ENCODE measurements at places on chromosomes 3 and 15. TPM values are rescaled to one million over a fixed set of nuclear protein-coding genes. Genes with fewer than 3 reads are reported as not detected.

TOMM70 gene
- 29.6 TPM for total RNA-seq

GAP43 gene
- not detected for total RNA-seq

PLA1A gene
- 37.6 TPM for total RNA-seq

GRCh38 chr3:76352051-76352450 is 566.7 kb upstream of the ZNF717 start:
- no peak overlapping the region for H3K27ac ChIP-seq
- no peak for DNase-seq
- no peaks in the 10 kb centered on the region for H3K4me1 ChIP-seq
- H3K27me3 ChIP-seq: no peaks in the 10 kb centered on the region
- H3K4me3 ChIP-seq: no peak overlapping the region

DNA sequence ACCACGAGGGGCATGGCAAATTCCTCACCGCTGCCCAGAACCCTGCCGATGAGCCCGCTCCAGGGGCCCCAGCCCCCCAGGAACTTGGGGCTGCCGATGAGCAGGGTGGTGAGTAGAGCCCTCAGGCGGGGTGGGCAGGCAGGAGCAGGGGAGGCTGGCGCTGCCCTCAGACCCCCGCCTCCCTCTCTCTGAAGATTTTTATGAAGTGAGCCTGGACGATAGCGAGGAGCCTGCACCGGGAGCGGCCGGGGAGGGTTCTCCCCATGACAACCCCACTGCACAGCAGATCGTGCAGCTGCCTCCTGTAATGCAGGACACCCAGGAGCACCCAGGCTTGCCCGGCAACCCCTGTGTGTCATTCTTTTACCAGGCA is 56.7 kb upstream of the UBE2Q2 start:
- H3K27me3 ChIP-seq: peaks cover 6% of the 10 kb centered on the region
- H3K27ac ChIP-seq: no peak overlapping the region
- no peak for DNase-seq

GRCh38 chr3:19267040-19267439 is 118.7 kb downstream of the KCNH8 start:
- H3K4me3 ChIP-seq: no peak overlapping the region
- no peaks in the 10 kb centered on the region for H3K27me3 ChIP-seq
- H3K36me3 ChIP-seq: no peaks in the 10 kb centered on the region

NR1I2 gene
- not detected for total RNA-seq

DNA sequence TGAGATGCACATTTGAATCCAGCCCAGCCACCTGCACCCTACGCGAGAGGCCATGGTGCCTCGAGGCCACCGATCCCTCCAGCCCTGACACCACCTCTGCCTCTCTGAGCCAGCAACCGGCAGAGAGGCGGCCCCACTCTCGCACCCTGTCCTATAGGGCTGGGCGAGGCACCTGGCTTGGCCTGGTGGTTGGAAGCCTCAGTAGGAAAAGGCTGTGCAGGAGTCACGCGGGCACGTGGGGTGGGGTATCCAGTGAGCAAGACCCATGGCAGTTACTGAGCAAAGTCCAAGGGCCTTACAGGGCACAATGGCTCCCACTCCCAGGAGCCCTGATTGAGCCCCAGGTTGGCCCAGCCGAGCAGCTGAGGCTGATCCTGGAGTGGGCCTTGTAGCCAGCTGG is 12.4 kb upstream of the DUSP7 start:
- H3K4me1 ChIP-seq: peaks cover 28% of the 10 kb centered on the region
- no peak overlapping the region for H3K4me3 ChIP-seq
- no peak overlapping the region for H3K27ac ChIP-seq
- no peaks in the 10 kb centered on the region for H3K27me3 ChIP-seq
- no peak for DNase-seq

GRCh38 chr15:33071451-33071850 is 123.1 kb downstream of the FMN1 start:
- no peak for DNase-seq
- H3K27ac ChIP-seq: no peak overlapping the region
- no peak overlapping the region for H3K4me3 ChIP-seq

DUOXA2 gene
- total RNA-seq: not detected

- no peak for DNase-seq
- H3K4me3 ChIP-seq: no peak overlapping the region
- peaks cover 31% of the 10 kb centered on the region for H3K27me3 ChIP-seq
Observed at GRCh38 chr3:184601576-184602371, 40.2 kb downstream of the EPHB3 start.

GRCh38 chr3:70277304-70277703 is 35.1 kb downstream of the MDFIC2 start:
- no peaks in the 10 kb centered on the region for H3K27me3 ChIP-seq
- H3K4me3 ChIP-seq: no peak overlapping the region
- H3K36me3 ChIP-seq: no peaks in the 10 kb centered on the region
- no peaks in the 10 kb centered on the region for H3K4me1 ChIP-seq
- no peak for DNase-seq

DNA sequence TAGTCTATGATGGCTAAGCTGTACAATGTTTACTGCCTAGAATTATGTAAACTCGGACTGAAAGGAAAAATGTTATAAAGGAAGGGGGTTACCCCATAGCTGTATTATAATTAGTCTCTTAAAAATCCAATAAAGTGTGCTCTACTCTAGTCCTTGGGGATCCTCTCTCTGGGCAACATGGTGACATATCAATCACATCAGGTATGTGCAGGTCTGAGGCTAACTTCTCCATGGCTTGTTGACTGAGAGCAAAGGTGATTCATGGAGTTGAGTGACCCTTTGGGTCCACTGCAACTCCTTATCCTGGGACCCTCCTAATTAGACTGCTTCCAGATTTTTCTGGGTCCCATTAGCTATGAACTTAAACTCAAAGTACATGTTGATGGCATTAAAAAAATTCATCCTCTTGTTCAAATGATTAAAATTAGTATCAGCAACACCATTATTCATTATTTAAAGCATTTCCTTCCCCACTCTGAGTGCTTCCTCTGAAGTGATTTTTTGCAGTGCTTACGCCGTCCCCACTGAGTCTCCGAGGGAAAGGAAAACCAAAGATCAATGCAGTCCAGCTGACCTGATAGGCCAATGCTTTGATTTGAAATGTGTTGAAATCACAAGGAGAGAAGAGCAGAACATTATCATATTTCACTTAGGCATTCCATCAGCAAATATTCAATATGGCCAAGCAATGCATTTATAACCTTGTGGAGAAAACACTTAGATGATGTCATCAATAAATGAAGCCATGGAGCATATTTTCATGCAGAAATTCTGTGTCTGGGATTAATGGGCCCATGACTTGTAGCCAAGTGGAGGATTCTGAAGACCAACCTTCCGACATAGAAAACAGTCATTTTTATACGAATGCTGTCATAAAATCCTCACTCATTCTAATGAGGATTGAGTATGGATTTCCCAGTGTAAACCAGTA is 161.7 kb upstream of the CRBN start:
- no peaks in the 10 kb centered on the region for H3K27me3 ChIP-seq
- no peaks in the 10 kb centered on the region for H3K4me1 ChIP-seq
- DNase-seq: no peak
- H3K27ac ChIP-seq: no peak overlapping the region
- no peak overlapping the region for H3K4me3 ChIP-seq

SEMA3G gene
- total RNA-seq: 27.6 TPM

DNAH12 gene
- total RNA-seq: 0.52 TPM
